DND-41 (cell line): ENCODE measurements at places on chromosomes 3 and 15.

GRCh38 chr3:191336833-191337232, 6.5 kb upstream of the UTS2B start:
- no peak for DNase-seq
- no peaks in the 10 kb centered on the region for H3K36me3 ChIP-seq
- no peak overlapping the region for H3K4me3 ChIP-seq
- H3K27me3 ChIP-seq = no peaks in the 10 kb centered on the region
- no peak overlapping the region for H3K27ac ChIP-seq

DNA sequence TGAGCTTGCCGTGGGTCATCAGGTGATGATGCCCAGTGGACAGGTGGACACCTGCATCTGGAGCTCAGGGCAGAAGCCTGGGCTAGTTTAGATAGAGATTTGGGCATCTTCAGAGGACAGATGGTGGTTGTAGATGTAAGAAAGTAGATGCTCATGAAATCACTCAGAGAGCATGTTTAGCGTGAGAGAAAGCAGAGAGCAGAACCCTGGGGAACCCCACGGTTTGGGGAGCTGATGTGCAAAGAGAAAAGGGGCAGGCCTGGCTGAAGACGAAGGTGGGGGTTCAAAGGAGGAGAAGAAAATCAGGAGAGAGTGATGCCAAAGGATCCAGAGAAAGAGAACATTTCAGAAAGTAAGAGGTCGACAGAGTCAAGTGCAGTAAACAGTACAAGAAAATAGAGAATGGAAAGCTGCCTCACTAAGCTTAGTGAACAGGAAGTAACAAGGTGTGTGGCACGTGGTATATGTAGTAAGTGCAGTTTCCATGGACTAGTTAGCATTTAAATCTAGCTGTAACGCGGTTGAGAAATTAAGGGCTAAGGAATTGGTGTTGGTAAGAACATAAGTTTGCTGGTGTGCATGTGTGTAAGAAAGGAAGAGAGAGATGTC, 13.5 kb downstream of the TIGIT start:
- no peaks in the 10 kb centered on the region for H3K36me3 ChIP-seq
- no peaks in the 10 kb centered on the region for H3K27me3 ChIP-seq
- no peak overlapping the region for H3K4me3 ChIP-seq
- DNase-seq = no peak

GRCh38 chr3:5136211-5136918, 14.3 kb downstream of the ARL8B start:
- H3K36me3 ChIP-seq = peaks cover 16% of the 10 kb centered on the region
- H3K4me3 ChIP-seq = no peak overlapping the region
- peaks cover 40% of the 10 kb centered on the region for H3K4me1 ChIP-seq
- H3K27ac ChIP-seq = peak overlapping the region; percentile 78

- no peak for DNase-seq
- no peaks in the 10 kb centered on the region for H3K4me1 ChIP-seq
- no peaks in the 10 kb centered on the region for H3K36me3 ChIP-seq
Measured at GRCh38 chr3:23157331-23157730, 45.8 kb upstream of the UBE2E2 start.

GRCh38 chr15:60259469-60259868, 138.3 kb downstream of the ANXA2 start:
- no peak overlapping the region for H3K4me3 ChIP-seq
- no peaks in the 10 kb centered on the region for H3K4me1 ChIP-seq
- no peaks in the 10 kb centered on the region for H3K36me3 ChIP-seq
- H3K27ac ChIP-seq = no peak overlapping the region

GRCh38 chr15:75759416-75760130, 46.9 kb upstream of the CSPG4 start:
- no peaks in the 10 kb centered on the region for H3K27me3 ChIP-seq
- H3K4me1 ChIP-seq = peaks cover 21% of the 10 kb centered on the region; the same call in 1 of the 2 replicates
- H3K36me3 ChIP-seq = no peaks in the 10 kb centered on the region
- H3K4me3 ChIP-seq = peak overlapping the region; percentile 81; the same call in 1 of the 2 replicates
